ENCODE measurements at places on chromosomes 1 and 21.

GRCh38 chr1:67575861-67576260 is 109.1 kb upstream of the GADD45A start:
- DNase-seq, result no peak

- DNase-seq, result peak; percentile 59
These were observed 28.6 kb upstream of the IFNGR2 start for GRCh38 chr21:33374450-33375096.

- peak; percentile 79 for DNase-seq
These were observed at the start of gene AMIGO1 for GRCh38 chr1:109509176-109510134. Gene AMIGO1 (minus strand): TSS chr1:109509727. CDS start chr1:109508912, 815 bp downstream.

- no peak for DNase-seq
These were observed 15.5 kb downstream of the ARHGEF10L start for GRCh38 chr1:17554954-17555353.

GRCh38 chr21:43275421-43276211 is 106.8 kb downstream of the CRYAA start:
- DNase-seq, result no peak

DNA sequence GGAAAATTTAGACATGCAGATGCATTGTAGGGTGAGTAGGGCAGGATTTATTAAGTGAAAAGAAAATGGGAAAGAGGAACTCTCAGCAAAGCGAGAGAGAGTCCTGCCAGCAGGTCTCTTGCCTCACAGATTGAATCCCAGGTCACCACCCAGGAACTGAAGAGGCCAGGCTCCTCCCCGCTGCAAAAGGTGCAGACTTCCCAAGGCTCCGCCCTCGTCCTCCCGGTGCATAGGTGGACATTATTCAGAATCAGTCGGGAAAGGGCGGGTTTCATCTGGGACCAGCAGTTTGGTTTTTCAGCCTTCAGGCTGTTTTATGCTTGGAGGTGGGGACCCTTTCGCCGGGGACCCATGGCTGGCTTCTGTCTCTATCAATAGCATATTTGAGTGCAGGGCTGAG is 41.6 kb upstream of the APP start:
- DNase-seq, result no peak

GRCh38 chr1:218383681-218384080 is 38.5 kb downstream of the TGFB2 start:
- DNase-seq, result no peak

DNA sequence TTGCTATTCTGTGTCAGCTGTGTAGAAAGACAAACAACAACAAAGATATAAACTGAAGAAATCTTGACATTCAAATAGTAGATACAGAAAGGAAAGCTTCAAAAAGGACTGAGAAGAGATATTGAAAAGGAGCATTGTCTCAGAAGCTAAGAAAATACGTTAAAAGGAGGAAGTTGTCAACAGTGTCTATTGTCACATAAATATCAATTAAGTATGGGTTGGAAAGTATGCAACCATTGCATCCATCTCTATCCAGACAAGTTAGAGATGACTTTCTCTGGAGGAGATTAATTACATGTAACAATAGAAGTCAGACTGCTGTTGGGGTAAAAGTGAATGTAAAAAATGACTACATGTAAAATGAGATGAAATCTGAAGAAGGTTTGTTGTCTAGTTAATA is 29.7 kb upstream of the BRINP3 start:
- DNase-seq, result no peak

GRCh38 chr1:42335809-42336518 is 929 bp upstream of the FOXJ3 start:
- DNase-seq, result no peak

- DNase-seq, result no peak
These were observed 84.3 kb downstream of the PTGS2 start for GRCh38 chr1:186595969-186596368.

- DNase-seq, result no peak
These were observed 17.5 kb downstream of the PDE9A start for GRCh38 chr21:42670884-42671283.

GRCh38 chr1:201062511-201063091 is 39.1 kb upstream of the KIF21B start:
- DNase-seq, result no peak

GRCh38 chr1:64536836-64537490 is 67.0 kb downstream of the CACHD1 start:
- no peak for DNase-seq

DNA sequence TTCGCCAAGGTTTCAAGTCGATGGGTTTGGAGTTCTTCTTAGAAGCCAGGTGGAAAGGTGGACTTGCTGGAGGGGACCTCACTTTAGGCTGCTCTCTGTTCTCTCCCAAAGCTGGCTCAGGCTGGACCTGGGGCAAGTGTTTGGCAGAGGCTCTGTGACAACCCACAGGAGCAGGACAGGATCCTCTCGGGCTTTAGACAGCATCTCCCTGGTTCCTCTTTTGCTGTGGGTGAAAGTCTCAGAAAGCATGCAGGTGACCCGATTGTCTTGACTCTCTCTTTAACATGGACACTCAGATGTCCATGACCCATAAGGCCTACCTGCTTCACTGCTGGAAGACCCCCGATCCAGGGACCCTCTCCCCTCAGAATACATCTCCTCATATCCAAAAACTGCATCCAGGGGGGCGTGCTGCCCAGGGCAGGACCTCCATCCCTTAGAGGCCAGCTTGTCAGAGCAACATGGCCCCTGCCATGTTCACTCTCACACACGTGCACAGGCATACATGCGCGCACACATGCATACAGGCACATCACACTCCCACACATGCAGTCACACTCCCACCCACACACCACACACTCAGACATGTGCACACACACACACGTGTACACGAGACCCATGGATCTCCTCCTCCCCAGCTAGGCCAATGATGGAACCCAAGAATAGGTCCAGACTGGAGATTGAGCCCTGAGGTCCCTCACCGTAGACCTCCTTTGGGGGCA is 21.3 kb downstream of the MRPL37 start:
- DNase-seq, result no peak

DNA sequence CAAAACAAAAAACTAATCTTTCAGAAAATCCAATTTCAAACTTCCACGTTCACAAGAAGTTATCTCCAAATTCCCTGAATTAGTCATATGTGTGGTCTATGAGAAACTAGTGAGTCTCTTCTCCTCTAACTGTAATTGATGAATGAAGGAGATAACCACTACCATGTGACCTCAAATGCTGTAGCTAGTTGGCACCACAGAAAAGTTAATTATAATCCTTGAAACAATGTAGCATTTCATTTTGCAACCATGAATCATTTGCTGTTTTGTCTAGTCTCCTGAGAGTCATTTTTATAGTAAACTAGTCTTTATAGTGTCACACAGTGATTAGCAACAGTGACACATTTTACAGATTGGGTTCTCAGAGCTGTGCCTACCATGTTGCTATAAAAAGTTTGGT is 287.5 kb downstream of the LRRIQ3 start:
- DNase-seq, result no peak

GRCh38 chr1:209783386-209783785 is 973 bp downstream of the C1orf74 start:
- DNase-seq, result no peak

GRCh38 chr1:215394084-215394991 is 172.8 kb upstream of the KCTD3 start:
- DNase-seq, result no peak

DNA sequence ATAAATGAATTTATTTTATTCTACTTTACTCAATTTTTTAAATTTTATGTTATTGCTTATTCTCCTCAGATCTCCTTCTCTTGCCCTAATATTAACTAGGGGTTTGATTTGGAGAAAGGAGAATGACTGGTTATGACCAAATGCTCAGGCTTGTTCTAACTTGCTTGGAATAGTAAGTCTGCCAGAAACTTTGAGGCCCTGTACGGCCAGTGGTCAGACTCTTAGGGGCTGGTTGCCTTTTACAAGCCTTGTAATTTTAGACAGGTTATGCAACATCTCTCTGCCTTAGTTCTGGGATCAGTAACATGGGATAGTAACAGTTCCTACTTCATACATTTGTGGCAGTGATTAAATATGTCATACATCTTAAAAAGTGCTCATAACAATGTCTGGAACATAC is 279.5 kb downstream of the DUSP10 start:
- no peak for DNase-seq

GRCh38 chr1:201468501-201468843 is 516 bp downstream of the PHLDA3 start:
- peak; percentile 32 for DNase-seq

- DNase-seq, result no peak
These were observed 579 bp upstream of the TENT5C start for GRCh38 chr1:117605164-117605773.

DNA sequence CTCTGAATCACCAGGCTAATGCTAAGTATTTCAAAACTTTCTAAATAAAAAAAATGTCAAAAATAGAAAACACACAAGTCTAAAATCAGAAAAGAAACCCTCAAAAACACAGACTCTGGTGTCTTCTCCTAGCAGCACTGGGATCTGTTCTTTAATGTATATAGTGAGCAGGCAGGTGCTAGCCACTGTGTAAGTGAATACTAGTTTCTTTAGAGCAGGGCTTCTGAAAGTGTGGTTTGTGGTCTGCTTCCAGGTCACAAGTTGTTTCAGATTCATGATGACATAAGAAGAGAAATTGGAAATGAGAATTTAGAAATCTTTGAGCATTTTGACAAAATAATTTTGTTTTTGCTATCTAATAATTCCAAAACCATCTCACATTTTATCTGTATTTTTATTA is 763.1 kb downstream of the USP25 start:
- no peak for DNase-seq

- no peak for DNase-seq
These were observed 1667.8 kb downstream of the MRPL39 start for GRCh38 chr21:23939369-23940065.

DNA sequence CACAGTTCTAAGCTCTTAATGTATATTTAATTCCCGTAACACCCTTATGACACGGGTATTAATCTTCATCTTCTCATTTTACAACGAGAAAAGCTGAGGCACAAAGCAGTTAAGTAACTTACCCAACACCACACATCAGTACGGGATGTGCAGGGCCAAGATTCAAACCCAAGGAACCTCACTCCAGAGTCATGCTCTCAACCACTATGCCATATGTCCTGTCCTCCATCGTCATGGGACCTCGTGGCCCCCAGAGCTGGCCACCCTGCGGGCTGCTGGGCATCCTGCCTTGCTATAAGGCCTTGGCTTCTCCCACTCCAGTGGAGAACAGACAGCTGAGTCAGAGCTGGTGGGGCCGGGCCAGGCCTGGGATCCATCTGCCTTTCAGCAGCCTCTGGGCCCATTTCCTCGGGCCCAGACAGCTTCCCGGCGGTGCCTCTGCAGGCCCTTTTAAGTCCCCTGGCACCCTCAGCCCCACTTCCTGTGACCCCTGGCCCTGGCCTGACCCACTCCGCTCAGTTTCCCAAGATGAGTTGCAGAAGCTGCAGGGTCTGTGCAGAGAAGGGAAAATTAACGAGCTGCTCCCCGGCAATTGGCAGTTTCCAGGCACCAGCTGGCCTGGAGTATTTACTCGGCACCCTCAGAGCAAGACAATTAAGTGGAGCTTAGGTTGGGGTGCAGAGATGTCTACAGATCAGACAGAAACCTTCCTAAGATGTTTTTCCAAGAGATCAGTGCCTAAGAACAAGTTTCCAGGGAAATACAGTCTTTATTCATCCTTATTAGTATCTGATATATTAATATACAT is 98.2 kb downstream of the EPHB2 start:
- no peak for DNase-seq

DNA sequence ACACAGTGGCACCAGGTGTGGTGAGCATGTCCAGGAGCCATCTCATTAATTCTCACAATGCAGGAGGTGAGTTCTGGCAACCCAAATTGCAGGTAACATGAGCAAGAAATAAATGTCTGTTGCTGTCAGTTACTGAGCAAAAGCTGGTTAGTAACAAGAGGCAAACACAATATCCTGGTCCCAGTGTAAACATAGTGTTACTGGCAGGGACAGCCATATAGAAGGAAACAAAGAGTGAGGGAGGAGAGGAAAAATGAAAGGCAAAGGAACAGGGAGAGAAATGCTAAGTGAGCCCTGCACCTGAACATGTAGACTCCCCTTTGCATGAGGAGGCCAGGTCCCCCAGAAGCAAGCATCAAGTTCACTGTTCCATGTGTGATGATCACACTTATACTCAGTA is 203.6 kb downstream of the TRABD2B start:
- no peak for DNase-seq

GRCh38 chr1:234310460-234310817 is 62.8 kb upstream of the COA6 start:
- no peak for DNase-seq

DNA sequence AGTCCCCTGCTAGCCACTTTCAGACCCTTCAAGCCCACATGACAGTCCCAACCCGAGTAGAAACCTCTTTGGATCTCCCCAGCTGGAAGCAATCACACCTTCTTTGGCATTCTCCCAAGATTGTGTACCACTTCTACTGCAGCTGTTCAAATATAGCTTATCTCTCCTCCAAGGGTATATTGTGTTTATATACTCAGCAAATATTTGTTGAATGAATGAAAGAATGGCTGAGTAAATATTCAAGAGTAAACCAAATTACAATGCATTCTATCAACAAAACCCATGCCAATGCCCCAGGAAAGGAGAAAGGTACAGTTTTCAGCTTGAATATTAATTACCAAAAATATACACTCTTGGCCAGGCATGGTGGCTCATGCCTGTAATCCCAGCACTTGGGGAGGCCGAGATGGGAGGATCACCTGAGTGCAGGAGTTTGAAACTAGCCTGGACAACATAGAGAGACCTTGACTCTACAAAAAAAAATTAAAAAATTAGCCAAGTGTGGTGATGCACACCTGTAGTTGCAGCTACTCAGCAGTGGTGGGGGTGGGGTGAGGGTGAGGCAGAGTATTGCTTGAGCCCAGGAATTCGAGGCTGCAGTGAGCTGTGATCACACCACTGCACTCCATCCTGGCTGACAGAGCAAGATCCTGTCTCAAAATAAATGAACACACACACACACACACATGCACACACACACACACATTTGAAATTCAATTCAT is 68.5 kb downstream of the NIBAN1 start:
- DNase-seq, result no peak

DNA sequence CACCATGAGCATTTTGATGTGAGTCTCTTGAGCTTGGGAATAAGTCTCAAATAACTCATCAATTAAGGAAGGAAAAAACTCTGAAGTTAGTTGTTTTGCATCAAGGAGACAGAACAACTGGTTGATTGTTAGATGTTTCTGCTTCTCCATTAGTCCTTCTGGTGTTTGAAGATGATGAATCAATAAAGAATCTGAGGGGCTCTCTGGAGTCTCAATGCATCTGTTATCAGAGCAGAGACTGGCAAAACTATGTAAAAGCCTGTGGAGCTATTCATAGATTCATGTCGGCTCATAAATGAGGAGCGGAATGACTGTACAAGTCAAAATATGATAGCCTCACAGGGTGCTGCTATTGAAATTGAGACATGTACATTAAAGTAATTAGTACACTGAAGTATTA is 73.3 kb upstream of the ZC3H11B start:
- DNase-seq, result no peak

GRCh38 chr1:64220241-64220640 is 16.8 kb downstream of the UBE2U start:
- DNase-seq, result no peak

All from stimulated activated CD4-positive, alpha-beta T cell treated with anti-CD3 and anti-CD28 coated beads, Interleukin-15, amount 100 ng/mL, for 24 hours (primary cell).